Renal cortex interstitium (tissue), 15 donors: ENCODE measurements at places on chromosomes 7 and 10.
A peak's percentile ranks its signal among the peaks of the same experiment; 100 is the strongest.

DNA sequence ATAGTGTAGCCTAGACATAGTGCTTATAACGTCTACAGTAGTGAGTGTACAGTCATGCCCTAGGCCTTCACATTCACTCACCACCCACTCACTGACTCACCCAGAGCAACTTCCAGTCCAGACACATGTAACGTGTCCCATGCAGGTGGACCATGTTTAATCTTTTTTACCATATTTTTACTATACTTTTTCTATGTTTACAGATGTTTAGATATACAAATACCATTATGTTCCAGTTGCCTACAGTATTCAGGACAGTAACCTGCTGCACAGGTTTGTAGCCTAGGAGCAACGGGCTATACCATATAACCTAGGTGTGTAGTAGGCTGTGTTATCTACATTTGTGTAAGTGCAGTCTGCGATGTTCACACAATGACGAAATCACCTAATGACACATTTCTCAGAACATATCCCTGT, 11.0 kb downstream of the MPP7 start:
- DNase-seq = no peak

DNA sequence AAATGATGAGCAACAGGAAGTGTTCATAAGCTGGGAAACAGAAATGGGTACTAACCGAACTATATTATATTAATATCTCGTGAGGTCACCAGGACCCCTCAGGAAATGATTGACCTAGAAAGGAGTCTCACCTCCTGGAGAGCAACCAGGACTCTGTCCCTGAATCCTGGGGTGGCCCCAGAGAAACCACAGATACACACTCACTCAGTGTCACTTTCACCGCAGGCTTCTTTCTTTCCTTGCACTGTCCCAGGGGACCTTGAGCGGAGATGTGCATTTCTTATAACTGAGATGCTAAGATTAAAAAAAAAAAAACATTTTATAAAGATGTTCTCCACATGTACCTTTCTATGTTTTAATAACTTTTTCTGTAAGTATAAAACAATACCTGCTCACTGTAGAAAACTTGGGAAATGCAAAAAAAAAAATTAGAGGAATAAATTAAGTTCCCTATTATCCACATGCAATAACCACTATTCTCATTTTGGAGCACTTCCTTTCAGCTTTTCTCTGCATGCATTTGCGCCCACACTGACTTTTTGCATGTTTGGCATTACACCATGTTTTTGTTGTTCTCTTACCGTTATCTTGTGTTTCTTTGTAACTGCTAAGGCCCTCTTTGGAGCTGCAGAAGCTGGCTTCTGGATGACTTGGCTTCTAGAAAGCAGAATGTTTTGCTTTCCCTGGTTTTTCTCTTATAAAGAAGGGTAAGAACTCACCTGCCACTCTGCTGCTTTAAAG, 15.0 kb downstream of the NOD1 start:
- no peak for DNase-seq

- peak; percentile 58 for DNase-seq
Observed at GRCh38 chr10:43137717-43138020, 576 bp upstream of the CSGALNACT2 start.

- no peak for DNase-seq
Observed at GRCh38 chr7:126501617-126502016, 751.1 kb downstream of the GRM8 start.
